ELR (cell line): ENCODE measurements at places on chromosomes 13 and 19.

DNA sequence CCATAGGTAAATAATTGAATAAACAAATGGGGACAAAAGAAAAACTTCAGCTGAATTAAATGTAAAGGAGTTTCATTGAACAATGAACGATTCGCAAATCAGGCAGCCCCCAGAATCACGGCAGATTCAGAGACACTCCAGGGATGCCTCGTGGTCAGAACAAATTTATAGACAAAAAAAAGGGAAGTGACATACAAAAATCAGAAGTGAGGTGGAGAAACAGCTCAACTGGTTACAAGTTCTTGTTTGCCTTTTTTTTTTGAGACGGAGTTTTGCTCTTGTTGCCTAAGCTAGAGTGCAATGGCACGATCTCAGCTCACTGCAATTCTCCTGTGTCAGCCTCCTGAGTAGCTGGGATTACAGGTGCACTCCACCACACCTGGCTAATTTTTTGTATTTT lies 5.7 kb downstream of the ZNF566 start:
- DNase-seq, result no peak

GRCh38 chr19:35249146-35249847 lies 495 bp downstream of the LSR start:
- no peak for DNase-seq

GRCh38 chr13:23074075-23074828 lies 106.5 kb upstream of the SGCG start:
- DNase-seq, result no peak

DNA sequence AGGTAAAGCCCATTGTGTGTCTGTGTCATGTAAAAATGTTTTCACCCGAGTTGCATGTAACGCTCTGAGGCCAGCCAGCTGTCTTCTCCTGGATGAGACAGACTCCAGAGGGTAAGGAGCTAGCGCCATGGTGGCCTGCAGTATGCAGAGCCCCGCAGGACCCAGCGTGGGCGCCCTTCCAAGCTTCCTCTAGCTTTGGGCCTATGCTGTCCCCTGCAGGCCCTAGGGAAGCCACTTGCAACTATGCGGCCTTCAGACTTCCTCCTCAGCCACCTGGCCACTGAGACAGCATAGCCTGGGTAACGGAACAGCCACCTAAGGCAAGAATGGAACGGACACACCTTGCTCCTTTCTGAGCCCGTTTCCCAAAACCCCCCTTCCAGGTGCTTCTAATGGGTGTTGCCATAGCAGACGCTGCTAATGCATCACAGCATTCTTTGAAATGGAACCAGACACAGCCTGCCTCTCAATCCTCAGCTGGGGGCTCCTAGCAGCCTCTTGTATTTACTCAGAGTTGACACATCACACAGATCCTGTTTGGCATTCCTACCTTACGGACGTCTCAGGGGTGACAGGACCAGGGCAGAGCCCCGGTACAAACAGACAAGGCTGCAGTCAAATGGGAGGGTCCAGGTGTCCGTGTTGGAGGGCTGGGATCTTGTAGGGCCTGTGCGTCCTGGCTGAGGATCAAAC lies 6.2 kb downstream of the FAM32A start:
- no peak for DNase-seq

DNA sequence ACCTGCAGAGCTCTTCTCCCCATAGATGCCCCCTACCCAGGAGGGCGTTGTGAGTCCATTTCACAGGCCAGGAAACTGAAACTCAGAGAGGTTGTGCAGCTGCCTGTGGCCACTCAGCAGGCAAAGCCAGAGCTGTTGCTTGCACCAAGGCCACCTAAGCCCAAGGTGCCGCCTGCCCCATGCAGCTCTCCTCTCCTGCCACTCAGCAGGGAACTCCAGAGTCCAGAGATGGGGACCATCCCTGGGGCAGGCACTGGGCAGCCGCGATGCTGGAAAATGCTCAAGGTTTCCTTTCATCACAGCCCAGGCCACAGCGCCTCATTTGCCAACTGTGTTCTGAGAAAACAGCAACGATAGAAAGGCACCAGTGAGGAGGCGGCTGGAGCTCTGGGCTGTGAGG lies 41.0 kb upstream of the PEPD start:
- DNase-seq, result no peak

- no peak for DNase-seq
Measured at GRCh38 chr13:24713022-24713421, 32.8 kb downstream of the ATP12A start.

DNA sequence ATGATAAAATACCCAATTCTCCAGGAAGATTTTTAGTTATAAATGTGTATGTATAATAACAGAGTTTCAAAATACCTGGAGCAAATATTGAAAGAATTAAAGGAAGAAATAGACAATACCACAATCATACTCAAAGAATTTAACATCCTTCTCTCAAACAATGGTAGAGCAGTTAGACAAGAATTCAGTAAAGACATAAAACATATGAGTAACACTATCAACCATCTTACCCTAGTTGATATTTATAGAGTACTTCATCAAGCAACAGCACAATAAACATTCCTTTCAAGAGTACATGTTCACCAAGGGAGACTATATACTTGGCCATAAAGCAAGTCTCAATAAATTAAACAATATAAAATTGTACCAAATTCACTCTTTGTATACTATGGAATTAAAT lies 108.4 kb downstream of the DLEU7 start:
- no peak for DNase-seq

GRCh38 chr13:97268772-97269171 lies 46.6 kb downstream of the MBNL2 start:
- DNase-seq, result no peak

GRCh38 chr19:18607226-18608101 lies 865 bp upstream of the CRLF1 start:
- peak; percentile 22 for DNase-seq

DNA sequence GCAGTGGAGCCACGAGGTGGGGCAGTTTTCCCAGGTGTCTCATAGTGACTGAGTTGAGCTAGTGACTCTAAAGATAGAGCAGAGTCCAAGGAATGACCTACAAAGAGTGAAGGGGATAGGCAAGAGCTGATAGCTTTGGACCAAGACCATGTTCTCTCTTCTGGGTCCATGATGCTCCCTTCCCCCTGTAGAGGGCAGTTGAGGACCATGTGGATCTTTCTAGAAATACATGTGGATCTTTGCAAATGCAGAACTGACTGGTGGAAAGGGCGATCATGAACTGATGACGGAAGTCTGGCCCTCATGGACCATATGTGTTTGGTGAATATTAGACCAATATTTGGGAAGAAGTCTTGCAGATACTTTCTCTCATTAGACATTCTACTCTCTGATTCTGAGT lies 6.9 kb downstream of the PSG1 start:
- peak; percentile 14 for DNase-seq

DNA sequence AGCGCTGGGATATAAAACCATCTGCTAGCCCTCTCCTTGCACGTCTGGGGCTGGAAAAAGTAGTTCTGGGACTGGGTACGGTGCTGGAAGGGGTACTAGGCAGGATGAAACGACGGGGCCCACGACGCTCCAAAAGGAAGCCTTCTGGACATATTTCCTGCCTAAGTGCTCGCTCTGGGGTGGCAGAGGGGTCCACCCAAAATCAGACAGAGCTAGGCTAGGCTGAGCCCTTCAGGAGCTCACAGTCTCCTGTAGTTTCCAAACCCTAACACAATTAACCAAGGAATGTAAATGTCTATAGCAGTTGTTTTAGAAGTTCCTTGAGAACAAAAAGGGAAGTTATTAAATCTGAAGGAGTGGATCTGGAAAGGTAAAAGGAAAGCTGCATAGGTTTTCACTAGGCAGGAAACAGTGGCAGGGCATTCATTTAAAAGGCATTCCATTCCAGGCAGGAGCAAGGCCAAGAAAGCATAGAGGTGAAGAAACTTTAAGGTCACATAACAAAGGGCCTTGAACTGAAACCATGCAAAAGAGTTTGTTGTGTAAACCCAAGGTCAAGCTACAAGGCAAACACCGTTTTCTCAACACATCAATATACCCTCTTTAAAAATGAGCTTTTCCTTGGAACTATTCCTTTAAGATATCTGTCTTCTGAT lies 634 bp upstream of the DIAPH3 start:
- peak; percentile 15 for DNase-seq

GRCh38 chr19:52993342-52994178 lies 20.2 kb upstream of the ERVV-1 start:
- peak; percentile 89 for DNase-seq

GRCh38 chr13:97478247-97478646 lies 44.3 kb downstream of the RAP2A start:
- no peak for DNase-seq

DNA sequence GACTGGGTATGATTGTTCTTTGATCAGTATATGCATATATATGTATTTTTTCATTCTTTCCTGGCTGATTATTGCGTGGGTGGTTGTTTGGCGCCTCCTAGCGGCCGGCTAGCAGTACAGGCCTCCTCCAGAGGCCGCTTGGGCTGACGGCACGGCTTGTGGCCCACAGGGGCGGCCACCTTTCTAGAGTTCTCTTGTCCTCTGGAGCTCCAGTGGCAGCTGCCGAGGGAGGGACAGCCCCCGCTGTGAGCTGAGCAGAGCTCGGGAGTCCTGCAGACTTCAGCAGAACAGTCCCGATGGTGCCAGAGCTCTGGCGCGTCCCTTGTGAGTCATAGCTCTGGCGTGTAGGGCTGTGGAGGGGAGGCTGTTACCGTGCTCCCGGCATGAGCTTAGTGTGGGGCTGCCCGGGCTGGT lies 22.5 kb upstream of the ZNF429 start:
- peak; percentile 13 for DNase-seq

GRCh38 chr19:51043497-51043896 lies 8.7 kb upstream of the KLK12 start:
- no peak for DNase-seq

- DNase-seq, result no peak
Measured at GRCh38 chr19:50703915-50704796, 15.4 kb downstream of the SHANK1 start.

GRCh38 chr19:4352701-4353121 lies 9.3 kb downstream of the MPND start:
- DNase-seq, result peak; percentile 80

DNA sequence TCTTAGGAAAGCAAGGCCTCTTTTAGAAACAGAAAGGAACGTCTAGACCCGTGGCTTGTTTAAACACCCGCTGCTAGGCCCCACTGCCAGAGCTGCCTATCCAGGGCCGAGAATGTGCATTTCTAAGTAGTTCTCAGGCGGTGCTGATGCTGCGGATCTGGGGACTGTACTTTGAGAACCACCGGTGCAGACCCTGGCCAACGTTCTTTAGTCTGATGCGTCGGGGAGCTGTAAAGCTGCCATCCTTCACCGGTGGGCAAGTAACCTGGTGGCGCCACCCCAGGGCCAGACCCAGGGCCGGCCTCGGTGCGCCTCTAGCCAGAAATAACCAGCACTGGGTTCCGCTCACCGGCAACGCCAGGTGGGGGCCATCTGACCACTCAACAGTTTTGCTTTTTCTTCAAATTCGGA lies 47.1 kb downstream of the TGDS start:
- no peak for DNase-seq

DNA sequence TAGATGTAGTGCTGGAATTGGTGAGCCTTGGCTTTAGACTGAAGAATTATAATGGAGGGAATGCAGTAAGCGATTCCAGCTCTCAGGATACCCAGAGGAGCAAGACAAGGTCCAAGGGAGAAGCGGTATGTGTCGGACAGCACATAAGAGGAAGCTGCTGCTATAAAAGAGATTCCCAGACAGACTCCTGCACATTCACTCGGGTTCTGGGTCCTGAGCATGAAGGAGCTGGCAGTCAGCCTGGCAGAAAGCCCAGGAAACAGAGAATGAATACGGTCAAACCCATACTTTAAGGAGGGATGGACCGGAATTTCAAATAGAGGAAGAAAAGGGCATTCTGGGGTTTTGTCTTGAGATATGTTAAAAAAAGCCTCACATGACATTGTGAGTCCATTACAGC lies 308.3 kb downstream of the DNAJC15 start:
- no peak for DNase-seq

- DNase-seq, result peak; percentile 57
Measured at GRCh38 chr19:1567116-1567847, 843 bp downstream of the MEX3D start.

DNA sequence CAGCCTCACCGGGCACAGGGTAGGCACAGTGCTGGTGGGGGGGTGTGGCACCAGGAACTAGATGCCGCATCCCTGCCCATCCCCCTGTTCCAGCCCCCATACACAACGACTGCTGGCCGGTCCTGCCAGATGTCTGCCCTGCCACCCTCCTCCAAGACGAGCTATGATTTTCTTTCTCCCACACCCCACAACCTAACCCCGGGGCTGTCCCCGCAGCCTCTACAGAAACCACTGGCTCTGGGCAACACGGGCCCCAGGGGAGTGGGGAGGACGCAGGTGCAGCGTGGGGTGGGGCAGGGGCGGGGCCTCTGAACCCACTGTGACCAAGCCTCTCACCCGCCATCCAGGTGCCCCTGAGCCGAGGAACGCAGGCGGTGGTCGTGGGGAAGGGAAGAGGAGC lies 15.5 kb downstream of the PGLS start:
- no peak for DNase-seq

GRCh38 chr19:54351474-54351873 lies 12.5 kb upstream of the LILRA4 start:
- DNase-seq, result no peak

GRCh38 chr13:114106991-114107685 lies 25.3 kb downstream of the RASA3 start:
- no peak for DNase-seq

- no peak for DNase-seq
Measured at GRCh38 chr19:5952193-5953029, 25.5 kb downstream of the RANBP3 start.

DNA sequence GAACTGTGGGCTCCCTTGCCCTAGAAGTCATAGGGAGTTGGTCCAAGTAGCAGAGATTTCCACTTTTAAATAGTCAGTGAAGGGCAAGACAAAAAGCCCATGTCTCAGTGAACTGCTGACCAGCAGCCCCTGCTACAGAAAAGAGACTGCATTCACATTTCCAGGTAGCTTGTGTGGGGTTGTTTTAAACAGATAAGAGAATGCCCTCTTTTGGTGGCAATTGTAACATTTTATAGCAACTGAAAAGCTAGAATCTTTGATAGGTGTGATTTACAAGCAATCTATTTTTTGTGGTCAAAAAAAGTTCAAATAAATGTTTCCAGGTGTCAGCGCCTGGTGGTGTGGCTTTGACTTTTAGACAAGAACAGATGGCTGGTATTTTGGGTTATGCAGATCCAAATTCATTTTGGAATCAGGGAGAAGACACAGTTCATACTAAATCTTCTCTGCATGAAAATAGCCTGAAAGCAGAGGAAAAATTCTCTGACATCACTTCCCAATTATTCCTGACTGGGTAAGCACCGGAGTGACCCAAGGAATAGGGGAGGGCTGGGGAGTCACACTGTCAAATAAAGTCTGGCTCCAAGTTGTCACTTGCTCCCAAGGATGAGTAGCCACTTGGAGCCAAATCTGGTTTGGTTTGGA lies 26.2 kb upstream of the GPR12 start:
- DNase-seq, result no peak

- peak; percentile 42 for DNase-seq
Measured at GRCh38 chr13:37651891-37652290, 53.3 kb upstream of the POSTN start.
